ENCODE measurements at places on chromosomes 3 and 15.
A peak's percentile ranks its signal among the peaks of the same experiment; 100 is the strongest.

- no peak for DNase-seq
These were observed 732.3 kb upstream of the GOLIM4 start for GRCh38 chr3:168828014-168828413.

DNA sequence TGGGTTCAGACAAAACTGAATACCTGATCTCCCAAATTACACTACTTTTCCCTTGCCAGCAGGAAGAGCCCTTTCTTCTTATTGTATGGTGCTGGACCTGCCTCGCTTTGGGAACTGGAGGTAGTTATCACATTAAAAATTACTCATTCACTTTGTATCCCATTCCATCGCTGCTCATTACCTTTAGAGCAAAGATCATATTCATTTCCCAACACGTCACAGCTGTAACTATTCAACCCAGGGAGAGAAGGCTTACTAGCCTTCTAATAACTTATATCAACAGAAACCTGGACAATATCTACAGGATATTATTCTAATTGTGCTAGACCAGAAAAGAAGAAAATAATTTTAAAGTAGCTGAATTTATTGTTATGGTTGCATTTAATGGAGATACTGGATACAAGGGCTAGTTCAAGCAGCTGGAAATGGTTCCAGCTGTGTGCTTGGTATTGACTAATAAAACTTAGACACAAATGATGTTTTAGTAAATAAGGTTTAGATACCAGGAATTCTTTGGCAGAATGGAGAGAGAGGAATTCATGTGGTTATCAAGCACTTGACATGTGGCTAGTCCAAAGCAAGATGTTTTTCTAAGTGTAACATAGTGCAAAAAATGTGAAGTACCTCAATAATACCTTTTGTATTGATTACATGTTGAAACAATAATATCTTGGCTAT lies 656.3 kb downstream of the ROBO1 start:
- DNase-seq, result peak; percentile 1

GRCh38 chr3:86175051-86175536 lies 815.9 kb downstream of the VGLL3 start:
- no peak for DNase-seq

DNA sequence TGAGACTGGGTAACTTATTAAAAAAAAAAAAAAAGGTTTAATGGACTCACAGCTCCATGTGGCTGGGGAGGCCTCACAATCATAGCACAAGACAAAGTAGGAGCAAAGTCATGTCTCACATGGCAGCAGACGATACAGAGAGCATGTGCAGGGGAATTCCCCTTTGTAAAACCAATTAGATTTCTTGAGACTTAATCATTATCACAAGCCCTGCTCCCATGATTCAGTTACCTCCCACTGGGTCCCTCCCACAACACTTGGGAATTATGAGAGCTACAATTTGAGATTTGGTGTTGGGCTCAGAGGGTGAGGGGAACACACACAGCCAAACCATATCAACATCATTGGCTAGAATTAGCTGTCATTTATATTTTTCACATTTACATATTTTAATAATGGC lies 221.0 kb downstream of the RSRC1 start:
- DNase-seq, result peak; percentile 42

GRCh38 chr3:123388811-123389627 lies 59.9 kb downstream of the ADCY5 start:
- no peak for DNase-seq

DNA sequence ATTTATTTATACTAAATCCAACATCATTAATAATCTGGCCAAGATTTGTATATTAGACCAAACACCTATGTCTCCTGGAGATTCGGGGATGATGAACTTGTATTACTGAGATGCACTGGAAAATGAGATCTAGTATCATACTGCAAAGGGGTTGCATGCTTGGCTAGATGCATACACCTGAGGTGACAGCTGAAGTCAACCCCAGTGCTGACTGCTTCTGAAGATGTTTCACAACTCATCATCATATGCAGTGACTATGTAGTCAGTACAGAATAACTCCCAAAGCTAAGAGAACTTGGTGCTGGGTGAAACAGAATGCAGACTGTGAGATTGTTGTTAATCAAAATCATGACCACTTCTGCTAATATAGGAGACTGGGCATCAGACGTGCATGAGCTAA lies 1114.2 kb downstream of the NSUN3 start:
- no peak for DNase-seq

DNA sequence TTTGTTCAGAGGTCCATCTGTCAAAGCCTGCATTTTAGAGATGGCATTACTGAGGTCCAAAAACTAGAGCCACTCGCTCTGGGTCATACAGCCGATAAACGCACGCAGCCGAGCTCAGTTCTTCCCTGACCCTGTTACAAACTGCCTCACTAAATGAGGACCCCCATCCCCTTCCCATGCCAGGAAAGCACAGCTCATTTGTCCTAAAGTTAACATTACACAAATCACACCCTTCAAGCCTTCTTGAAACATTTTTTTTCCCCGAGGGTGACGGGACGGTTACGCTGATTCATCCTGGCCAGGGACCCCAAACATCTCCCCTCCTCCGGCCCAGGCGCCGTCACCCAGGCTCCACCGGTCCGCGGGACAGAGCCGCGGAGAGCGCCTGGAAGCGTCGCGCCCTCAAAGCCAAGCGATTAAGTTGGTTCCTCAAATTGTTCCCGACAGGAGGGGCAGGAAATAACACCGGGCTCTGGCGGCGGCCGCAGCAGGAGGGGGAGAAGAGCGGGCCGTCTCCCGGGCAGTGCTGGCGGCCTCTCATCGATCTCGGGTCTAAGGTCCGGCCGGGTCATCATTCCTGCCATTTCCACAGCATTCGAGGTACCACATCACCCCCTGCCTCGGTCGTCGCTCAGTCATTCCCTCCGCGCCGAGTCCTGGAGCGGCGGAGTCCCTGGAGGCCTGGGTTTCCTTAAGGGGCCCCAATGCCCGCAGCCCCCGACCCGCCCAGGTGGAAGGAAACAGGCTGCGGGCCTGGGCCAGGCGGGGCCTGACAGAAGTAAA lies 619 bp upstream of the CMTM8 start:
- peak; percentile 21 for DNase-seq

DNA sequence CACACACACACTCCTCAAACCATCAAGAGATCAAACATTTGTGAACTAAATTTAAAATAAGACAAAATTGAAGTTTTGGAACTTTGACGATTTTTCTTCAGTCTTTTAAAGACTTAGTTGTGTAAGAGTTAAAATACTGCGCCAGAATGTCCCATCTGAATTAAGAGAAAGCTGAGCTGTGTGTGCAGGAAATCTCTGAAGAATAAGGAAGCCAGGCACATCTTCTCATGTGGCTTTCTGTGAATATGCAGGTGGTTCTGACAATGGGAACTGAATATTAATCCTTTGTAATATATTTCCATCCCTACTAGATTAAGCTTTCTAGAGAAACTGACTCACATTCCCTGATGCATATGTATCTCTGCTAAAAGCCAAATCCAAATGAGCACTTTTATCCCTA lies 60.1 kb upstream of the ICE2 start:
- DNase-seq, result no peak

DNA sequence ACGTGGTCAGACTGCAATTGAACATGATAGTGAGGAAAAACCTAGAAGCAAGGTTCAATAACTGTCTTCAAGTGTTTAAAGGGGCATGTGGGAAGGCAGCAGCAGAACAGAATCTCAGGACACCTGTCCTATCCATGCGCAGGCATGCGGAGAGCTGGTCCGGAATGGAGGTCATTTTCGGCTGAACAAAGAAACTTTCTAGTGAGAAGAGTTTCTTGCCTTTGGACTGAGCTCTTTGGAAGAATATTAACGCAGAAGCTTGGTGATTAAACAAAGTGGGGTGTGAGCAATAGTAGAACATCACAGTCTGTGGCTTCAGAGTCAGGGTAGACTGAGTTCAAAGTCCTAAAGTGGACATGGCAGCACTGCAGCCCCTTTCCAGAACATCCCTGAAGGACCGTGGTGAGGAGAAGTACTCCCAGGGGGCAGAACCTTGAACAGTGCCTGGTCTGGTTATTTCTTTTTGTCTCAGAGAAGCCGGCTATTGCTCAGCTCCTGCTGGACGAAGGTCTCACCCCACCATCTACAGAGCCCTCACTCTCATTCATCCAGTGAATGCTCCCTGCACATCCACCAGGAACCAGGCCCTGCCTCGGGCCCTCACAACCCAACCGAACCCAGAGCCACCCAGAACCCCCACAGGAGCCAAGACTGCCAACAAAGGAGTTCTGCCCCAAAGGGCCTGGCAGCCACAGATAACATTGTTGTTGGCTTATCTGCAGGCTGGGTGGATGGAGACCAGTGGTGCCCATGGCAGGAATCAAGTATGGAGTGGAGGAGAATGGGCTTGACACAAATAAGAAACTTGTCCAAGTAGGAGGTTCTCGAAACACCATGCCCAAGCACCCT lies 2.8 kb upstream of the SSUH2 start:
- no peak for DNase-seq

GRCh38 chr3:124653797-124654469 lies 76.3 kb upstream of the UMPS start:
- DNase-seq, result no peak

- peak; percentile 55 for DNase-seq
These were observed 417.6 kb upstream of the CDIN1 start for GRCh38 chr15:36161771-36162212.

Data from EL (cell line).